ENCODE measurements at places on chromosomes 12 and 14.

- DNase-seq = no peak
Measured at GRCh38 chr12:58907391-58907790, 12.9 kb downstream of the LRIG3 start.

DNA sequence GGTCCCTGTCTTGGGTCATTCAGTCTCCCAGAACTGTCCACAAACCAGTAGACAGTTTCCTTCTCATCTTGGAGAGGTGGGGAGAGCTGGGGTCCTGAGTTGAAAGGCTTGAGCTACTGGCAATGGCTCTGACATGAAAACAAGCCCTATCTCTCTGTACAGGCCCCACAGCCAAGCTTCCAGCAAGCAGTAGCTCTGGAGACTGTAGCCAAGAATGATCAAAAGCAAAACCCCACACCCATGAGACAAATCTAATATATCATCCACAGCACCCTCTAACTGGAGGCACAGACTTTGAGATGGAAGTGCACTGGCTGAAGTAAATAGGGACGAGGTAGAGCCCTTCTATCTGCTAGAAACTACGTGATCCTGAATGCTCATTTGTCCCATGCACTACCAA, 40.9 kb downstream of the RERG start:
- DNase-seq = no peak

DNA sequence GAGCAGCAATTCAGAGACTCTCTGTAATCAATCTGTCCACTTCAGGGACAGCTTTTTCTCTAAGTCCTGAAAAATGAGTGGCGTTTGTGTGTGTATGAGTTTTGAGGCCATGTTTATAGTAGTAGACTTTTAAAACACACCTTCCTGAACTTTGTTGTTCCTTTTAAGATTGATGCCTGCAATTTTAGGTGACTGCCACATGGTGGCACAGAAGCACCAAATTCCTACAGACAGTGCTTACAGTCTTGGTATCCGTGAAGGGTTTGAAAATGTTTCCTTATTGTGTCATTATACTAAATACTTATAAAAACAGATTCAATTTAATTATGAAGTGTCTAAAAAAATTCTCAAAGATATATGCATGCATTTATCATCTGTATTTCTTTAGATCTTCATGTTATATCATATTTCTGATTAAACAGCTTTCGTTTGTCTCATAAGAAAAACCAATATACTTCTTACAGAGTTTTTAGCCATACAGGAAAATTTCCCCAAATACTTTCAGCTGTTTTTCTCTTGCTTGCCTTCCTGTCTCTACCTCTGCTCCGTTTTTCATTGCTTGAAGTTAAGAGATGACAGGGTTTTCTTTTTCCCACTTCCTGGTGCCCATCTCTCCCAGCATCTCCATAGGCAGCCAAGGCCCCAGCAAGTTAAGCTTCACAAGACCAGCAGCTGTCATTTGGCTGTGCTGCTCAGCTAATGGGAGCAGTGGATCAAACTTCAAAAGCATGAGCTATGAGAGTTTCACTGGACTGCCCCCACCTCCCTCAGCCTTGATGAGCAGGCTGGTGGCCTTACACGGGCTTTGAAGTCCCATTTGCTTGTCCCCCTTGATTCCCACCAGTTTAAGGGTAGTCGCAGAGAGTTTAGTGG, 259.6 kb downstream of the AKAP6 start:
- no peak for DNase-seq

DNA sequence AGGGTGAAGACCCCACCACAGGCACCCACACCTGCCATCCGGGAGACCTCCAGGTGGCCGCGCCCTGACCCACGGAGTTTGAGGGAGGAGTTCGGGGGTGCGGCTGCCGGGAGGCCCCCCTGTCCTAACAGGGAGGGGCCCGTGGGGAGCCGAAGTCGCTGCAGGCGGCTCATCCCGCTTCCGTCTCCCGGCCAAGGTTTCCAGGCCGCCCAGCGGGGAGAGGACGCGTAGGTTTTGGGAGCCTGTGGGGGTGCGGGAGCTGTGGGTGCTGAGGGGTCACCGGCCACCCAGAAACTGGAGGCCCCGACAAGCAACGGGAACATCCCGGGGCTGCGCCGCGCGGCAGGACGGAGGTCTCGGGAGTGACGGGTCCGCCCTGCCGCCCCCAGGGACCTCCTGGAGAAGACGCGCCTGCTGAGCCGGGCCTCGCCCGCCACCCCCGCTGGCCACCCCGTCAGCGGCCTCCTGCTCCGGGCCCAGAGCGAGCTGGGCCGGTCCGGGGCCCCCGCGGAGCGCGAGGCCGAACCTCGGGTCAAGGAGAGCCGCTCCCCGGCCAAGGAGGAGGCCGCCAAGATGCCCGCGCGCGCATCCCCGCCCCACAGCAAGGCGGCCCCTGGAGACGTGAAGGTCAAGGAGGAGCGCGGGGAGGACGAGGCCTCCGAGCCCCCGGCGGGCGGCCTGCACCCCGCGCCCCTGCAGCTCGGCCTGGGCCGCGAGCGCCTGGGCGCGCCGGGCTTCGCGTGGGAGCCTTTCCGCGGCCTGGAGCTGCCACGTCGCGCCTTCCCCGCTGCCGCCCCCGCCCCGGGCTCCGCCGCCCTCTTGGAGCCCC, 27.6 kb downstream of the LRCOL1 start:
- DNase-seq = no peak

DNA sequence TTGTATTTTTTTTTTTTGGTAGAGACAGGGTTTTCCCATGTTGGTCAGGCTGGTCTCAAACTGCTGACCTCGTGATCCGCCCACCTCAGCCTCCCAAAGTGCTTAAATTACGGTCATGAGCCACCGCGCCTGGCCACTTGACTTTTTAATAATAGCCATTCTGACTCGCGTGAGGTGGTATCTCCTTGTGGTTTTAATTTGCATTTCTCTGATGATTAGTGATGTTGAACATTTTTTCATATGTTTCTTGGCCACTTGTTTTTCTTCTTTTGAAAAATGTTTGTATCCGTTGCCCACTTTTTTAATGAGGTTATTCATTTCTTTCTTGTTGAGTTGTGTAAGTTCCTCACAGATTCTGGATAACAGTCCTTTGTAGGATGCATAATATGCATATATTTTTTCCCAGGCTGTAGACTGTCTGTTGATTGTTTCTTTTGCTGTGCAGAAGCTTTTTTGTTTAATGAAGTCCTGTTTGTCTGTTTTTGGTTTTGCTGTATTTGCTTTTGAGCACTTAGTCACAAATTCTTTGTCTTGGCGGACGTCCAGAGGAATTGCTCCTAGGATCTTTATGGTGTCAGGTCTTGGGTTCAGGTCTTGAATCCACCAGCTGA, 10.3 kb upstream of the PGAM5 start:
- no peak for DNase-seq

DNA sequence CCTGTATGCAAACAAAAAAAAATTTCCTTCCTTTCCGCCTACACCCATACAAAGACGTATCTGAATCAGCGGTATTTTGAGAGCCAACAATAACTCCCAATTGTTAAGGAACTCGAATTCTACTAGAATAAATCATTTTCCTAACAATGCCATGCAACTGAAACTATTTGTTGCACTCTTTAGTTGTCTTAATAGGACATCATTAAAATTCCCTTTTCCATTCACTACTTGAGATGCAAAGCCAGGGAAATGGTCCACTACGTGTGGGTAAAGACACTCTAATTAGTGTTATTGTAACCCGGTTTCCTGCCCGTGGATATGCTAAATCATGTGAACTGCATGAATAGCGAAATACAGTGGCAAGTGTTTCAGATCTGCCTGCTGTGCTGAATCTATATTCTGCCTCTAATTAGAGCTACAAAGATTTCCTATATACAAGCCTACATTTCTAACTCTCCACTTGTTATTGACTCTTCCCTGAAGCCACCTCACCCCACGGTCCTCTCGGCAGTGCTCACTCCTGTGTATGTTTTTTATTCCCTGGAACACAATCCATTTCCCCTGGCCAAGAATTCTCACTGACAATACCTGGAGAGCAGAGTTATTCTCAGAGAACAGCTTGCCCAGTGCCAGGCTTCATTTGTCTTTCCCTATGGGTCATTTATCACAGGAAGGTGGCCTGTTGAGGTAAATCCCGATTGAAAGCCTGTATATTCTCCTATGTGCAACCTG, 168.3 kb downstream of the PAWR start:
- DNase-seq = no peak

DNA sequence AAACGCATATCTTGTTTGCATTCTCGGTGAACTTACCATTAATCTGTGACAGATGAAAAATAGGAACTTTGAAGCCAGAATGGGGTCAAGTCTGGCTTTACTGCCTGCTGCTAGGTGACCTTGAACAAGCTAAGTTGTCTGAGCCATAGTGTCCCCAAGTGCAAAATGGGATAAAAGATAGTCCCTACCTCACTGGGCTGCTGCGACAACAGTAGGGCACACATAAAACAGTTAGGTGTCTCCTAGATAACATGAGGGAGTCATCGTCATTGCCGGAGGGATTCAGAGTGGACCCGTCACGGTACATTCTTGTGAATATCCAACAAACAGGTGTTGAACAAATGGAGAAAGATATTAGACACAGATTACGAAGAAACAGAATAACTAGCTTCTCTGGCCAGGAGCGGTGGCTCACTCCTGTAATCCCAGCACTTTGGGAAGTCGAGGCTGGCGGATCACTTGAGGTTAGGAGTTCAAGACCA, 71.2 kb downstream of the NINJ2 start:
- no peak for DNase-seq

GRCh38 chr12:78040111-78040510, 209.4 kb downstream of the NAV3 start:
- no peak for DNase-seq

DNA sequence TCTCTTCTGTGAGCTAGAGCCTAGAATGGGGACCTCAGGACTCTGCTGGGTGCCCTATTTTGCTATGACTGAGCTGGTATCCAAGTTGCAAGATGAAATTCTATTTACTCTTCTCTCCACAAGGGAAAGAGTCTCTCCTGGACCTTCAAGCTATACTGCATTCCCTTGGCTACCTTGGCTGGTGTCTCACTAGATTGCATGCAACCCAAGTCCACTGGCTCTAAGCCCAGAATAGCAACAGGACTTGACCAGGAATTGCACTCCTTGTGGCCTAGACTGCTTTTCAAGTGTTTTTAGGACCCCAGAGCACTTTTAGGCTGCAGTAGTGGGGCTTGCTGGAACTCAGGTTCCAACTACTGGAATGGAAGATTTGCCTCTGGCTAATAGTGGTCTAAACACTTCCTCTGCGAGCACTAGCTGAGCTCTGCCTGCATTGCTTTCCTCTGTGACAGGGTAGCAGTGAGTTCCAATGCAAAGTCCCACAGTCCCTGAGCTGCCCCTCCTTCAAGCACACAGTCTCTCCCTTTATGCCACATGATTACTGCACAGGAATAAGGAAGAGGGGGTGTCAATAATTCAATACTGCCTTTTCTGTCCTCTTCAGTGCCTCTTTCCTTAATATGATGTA, 1009.1 kb upstream of the FLRT2 start:
- DNase-seq = no peak

DNA sequence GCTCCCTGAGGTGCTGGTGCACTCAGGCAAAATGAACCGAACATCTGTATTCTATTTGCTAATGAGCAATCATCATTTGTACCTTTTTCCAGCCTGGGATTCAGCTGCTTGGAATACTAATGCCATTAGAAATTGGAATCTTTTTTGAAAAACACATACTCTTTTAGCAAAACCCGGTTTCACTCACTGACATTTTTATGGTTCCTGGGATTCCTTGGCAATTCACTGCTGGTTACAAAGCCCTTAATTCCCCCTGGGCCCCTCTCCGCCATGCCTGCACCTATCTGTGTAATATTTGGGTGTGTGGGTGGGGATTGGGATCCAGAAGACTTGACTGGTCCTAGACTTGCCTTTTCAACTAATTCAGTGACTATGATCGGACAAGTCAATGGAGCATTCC, 199.1 kb downstream of the FOXN3 start:
- no peak for DNase-seq

DNA sequence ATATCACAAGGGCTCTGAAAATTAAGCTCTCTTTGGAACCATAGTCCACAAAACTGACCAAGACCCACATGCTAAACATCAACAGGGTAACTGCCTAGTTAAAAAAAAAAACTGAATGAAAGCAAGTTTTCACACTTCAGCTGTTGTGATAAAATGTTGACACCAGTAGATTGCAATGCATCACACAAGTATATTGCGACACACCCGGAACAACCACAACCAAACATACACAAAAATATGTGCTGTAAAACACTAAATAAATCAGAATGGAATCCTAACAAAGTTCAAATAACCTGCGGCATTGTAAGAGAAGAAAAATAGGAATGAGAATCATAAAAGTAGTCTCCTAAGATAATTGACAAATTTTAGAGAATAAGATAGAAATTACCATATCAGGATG, 710.3 kb downstream of the AACS start:
- DNase-seq = no peak

DNA sequence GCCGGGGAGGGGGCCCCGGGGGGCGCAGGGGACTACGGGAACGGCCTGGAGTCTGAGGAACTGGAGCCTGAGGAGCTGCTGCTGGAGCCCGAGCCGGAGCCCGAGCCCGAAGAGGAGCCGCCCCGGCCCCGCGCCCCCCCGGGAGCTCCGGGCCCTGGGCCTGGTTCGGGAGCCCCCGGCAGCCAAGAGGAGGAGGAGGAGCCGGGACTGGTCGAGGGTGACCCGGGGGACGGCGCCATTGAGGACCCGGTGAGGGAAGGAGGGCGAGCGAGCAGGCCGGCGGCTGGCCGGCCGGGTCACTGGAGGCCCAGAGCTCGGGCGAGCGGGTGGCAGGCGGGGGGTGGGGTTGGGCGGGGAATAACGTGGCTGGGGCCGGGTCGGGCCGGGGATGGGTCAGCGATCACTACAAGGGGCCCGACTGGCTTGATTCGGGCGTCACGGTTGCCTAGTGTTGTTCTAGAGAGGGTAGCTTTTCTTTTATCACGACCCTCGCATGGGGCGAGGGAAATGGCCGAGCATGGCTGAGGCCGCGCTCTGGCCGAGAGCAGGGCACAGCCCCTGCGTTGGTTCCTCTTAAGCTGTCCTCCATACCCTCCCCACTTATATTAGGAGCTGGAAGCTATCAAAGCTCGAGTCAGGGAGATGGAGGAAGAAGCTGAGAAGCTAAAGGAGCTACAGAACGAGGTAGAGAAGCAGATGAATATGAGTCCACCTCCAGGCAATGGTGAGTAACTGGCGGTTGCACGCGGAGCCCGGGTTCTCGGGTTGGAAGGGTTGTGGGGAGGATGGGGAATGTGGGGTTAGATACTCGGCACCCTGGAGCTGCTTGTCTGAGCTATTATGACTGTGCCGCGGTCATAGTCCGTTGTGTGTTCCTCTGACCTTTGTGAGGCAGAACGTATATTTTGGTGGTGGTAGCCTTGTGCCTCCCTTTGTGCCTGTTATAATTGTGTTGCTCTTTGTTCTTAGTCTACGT, 603 bp downstream of the PABPN1 start:
- DNase-seq = peak; percentile 72

GRCh38 chr12:127400221-127400620, 866.7 kb upstream of the TMEM132C start:
- DNase-seq = no peak

- DNase-seq = no peak
Measured at GRCh38 chr12:100156731-100157426, 14.2 kb upstream of the BLTP3B start.

GRCh38 chr12:105954951-105955931, 183.5 kb downstream of the NUAK1 start:
- no peak for DNase-seq

DNA sequence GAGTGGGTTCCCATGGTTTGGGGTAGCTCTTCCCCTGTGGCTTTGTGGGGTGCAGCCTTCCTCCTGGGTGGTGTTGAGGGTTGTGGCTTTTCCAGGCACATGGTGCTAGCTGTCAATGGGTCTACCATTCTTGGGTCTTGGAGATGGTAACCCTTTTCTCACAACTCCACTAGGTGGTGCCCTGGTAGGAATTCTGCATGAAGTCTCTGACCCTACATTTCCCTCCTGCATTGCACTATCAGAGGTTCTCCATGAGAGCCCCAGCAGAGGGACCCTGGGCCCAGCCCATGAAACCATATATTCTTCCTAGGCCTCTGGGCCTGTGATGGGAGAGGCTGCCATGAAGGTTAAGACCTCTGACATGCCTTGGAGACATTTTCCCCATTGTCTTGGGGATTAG, 1093.3 kb downstream of the SLC16A7 start:
- DNase-seq = no peak

Data from T-helper 2 cell treated with Interferon-gamma antibody and Interleukin-4, amounts not matched to agents 5 μg/mL and 100 μg/mL, for 36 hours (primary cell).